ENCODE measurements at places on chromosomes 11 and 22.
A peak's percentile ranks its signal among the peaks of the same experiment; 100 is the strongest.

GRCh38 chr22:19844377-19845053 is 10.2 kb downstream of the GNB1L start:
- DNase-seq: peak; percentile 67

GRCh38 chr11:73757598-73757997 is 3.3 kb downstream of the RAB6A start:
- DNase-seq: no peak

DNA sequence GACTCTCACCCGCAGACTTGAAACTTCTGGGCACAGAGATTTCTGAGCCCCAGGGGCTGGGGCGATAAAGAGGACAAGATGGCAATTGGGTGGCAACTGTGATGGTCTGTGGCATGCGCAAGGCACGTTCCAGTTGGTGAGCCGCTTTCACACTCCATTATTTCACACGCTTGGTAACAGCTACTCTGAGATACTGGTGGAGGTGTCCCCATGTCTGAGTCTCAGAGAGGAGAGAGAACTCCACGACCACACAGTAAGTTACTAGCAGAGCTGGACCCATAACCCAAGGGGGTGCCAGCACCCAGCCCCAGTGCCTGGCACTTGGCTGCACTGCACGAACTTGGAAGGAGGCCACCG is 6.0 kb upstream of the KCNJ4 start:
- DNase-seq: no peak

DNA sequence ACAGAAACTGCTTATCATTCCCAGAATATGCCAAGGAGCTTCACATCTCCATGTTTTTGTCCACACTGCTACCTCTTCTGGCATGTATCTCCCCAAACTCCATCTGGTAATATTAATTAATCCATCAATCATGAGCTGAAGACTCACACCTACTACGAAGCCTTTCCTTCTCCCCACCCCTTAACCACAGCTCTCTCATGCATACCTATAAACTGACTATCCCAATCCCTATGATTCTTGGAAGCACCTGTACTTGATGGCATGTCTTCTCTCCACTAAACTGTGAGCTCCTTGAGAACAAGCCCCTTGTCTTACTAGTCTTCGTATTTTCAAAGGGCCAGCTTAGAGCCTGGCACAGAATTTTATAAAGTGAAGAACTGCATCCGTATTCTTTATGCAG is 47.3 kb downstream of the RELT start:
- DNase-seq: no peak

DNA sequence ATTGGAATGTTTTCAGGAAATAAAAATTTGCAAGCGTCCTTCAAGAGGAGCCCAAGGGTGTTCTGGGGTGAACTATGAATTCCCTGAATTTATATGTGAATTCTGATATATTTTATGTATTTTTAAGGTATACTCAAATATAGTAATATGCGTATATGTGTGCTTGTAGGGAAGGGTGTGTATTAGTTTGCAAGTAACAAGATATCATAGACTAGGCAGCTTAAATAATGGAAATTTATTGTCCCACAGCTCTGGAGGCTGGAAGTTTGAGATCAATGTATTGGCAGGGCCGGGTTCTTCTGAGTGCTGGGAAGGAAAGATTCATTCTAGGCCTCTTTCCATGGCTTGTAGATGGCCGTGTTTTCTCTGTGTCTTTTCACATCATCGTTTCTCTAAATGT is 16.2 kb upstream of the SLC6A5 start:
- no peak for DNase-seq

DNA sequence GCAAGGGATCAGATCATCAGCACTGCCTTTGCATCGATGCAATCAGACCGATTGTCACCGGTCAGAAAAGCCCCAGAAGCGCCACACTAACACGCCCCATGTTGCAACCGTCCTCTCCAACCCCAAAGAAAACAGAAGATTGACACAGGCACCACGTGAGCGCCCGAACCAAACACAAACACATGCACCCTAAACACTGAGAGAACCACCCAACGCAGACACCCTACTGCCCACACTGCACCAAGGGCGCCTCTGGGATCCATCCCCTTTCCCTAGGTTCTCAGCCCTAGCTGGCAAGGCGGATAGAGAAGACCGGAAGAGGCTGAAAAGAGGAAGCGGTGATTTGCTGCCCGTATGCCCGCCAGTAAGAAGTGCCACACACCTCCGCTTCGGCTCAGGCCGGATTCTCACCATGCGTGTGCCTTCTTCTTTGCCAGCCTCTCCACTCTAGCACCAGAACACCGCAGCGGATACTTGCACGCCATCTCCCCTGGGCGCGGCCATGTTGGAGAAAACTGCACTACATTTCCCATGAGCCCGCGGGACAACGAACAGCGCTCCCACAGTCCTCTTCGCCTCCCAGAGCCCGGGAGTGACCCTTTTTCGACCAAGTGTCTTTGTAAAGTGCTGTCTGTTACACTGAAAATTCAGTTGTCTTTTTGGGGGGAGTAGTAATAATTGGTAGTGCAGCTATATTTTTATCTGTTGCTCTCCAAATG is at the start of gene ALKBH8:
Gene ALKBH8, minus strand, starts transcription at position 517 of the 719 bp plus-strand sequence. CDS start 4,842 bp downstream, outside the sequence.
- peak; percentile 89 for DNase-seq

GRCh38 chr11:6986487-6986886 is 33.7 kb downstream of the ZNF214 start:
- no peak for DNase-seq

DNA sequence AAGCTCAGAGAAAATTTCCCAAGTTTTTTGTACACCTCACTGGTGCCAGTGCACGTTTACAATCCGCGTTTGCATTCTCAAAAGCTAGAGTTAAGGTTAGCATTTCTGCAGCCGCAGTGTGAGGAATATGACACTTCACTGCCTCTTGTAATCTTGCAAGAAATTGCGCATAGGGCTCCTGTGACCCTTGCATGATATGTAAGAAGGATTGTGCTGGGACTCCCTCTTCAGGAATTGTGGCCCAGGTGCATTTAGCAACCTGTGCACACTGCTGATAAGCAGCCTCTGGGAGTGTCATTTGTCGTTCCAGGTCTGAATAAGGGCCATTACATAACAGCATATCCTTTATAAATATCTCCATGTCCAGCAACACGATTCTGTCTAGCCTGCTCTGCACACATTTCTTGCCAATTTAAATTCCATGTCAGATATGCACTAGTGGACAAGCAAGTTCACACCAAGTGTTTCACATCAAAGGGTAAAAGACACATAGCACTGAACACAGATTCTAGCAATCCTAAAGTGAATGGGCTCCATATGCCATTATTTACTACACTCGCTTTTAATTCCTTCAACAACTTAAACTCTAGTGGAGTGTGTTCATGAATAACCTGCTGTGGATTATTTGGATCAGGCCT is 69.2 kb upstream of the INCENP start:
- no peak for DNase-seq

- no peak for DNase-seq
These were observed 626 bp upstream of the F2 start for GRCh38 chr11:46718155-46719019.

- no peak for DNase-seq
These were observed 199.7 kb downstream of the C11orf91 start for GRCh38 chr11:33500861-33501479.

GRCh38 chr22:40451210-40451609 is 80.8 kb downstream of the SGSM3 start:
- no peak for DNase-seq

DNA sequence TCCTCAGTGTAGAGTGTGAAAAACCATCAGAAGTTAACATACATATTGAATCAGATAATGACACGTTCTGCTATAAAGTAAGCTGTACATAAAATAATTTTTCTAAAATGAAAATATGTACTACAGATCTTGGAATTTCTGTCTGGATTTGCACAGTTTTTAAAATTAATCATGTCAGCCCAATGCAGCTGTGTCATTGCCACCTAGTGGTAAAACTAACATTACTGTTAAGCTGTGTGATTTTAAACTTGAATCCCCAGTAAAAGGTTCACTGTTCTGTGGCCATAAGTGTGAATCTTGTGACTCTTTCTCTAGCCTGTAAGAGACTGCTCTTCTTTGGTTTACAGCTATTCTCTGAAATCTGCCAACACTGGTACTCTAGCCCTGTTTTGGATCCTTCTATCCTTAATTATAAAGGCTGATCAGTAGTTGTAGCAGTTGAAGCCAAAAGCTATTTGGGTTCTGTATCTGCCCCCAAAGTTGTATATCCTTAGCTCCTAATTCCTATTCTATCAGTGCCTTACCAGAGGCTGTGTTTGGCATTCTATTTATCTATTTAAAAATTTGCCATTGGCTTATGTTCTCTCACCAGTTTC is 4.0 kb downstream of the JRKL start:
- no peak for DNase-seq

DNA sequence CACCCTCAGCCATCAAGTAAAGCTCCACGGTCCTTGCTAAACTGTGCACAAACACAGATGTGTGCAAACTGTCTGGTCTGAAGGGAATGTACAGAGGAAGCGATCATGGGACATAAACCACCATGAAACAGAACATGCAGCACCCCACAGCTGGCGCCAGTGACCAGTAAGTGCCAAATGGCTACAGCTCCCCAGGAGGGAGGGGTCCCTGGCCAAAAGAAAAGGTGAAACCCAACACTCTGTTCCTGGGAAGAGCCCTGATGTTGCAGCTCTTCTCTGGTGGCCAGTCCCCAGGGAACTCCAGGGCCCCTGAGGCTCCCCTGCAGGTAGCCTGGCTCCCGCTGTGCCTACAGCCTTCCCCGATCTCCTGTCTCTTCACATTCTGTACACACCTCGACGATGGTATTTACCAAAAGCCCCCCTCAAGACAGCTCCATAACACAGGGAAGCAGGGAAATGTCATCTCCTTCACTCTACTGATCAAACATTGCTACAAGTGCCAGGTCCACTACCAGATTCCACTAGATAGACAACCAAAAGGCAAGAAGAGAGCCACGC is 2.9 kb downstream of the DGCR6L start:
- DNase-seq: peak; percentile 36

GRCh38 chr22:39297490-39298240 is 21.8 kb downstream of the RPL3 start:
- DNase-seq: no peak

- DNase-seq: no peak
These were observed 105.1 kb downstream of the HIPK3 start for GRCh38 chr11:33362051-33362910.

GRCh38 chr22:31211862-31212730 is at the start of gene LIMK2:
Gene LIMK2, plus strand, starts transcription at chr22:31212298. Its CDS starts 111 bp downstream, at chr22:31212409.
- peak; percentile 95 for DNase-seq

GRCh38 chr22:30866216-30866615 is 102.4 kb downstream of the MORC2 start:
- peak; percentile 41 for DNase-seq

DNA sequence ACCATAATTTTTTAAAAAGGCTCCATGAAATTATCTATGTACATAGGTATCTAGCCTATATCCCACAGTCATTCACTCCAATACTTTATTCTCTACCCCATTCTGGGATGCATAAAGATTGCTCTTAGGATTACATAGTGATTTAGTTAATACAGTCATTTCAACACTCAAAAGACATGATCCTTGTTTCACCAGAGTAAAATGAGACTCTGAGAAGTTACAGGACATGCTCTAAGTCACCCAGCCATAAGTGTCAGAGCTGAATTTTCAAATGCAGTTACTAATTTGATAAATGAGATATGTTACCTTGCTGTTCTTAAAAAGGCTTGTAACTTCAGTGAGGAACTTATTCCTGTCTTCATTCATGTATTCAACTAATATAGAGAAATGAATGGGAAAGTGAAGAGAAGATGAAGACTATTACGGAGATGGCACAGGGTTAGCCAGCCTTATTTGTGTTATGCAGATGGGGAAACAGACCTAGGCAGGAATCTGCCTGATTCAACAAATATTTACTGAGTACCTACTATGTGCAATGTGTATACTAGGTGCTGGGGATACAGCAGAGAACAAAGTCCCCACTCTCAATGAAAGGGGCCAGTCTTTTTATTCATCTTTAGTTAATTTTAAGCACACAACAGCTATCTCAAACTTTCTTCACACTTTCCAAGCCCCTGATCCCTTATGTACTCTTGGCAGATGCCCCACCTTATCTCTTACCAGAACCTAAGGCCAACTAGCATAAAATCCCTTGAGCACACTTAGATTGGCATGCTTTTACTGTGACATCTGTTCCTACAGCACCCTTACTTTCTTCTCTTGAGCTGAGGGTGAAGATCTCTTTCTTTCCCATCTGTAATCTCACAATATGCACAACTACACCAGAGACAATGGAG is 21.6 kb downstream of the MAPK1 start:
- DNase-seq: no peak

Measured in left forelimb (tissue), 1 donor.